ENCODE measurements at places on chromosomes 2 and 18.

DNA sequence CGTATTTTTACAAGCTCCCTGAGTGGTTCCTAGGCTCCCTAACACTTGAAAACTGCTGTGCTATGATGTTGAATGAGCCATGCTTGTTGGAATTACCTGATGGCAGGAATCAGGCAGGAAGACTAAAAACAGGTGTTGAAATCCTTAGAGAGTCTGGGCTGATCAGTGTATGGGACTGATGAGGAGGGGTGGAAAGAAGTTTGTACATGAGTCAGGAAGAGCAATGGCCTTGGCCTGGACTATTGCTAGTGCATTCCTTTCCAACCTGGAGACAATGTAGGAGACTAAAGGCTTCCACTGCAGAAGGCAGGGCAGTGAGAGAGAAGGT, 25.0 kb upstream of the TMBIM1 start:
- DNase-seq: no peak

- no peak for DNase-seq
These were observed 110.7 kb downstream of the INO80D start for GRCh38 chr2:205975082-205975949.

- no peak for DNase-seq
These were observed 8.9 kb downstream of the DIS3L2 start for GRCh38 chr2:231970461-231970860.

DNA sequence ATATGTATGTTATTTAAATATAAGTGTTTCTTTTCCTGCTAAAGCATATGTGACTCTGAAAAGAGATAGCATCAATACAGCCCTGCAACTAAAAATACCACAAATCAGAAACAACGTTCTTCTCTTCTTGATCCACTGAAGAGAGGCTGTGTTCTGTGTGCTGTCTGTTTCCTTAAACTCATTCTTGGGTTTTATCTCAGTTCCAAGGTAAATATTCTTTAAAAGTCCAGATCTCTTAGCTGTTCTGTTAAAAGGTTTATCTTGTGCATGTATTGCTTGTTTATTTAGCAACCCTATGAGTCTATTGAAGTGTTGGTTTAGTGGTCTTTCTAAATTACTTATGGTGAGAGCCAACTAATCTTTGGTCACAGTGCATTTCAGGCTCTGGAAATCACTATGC, 173.3 kb upstream of the NT5C1B start:
- DNase-seq: no peak

DNA sequence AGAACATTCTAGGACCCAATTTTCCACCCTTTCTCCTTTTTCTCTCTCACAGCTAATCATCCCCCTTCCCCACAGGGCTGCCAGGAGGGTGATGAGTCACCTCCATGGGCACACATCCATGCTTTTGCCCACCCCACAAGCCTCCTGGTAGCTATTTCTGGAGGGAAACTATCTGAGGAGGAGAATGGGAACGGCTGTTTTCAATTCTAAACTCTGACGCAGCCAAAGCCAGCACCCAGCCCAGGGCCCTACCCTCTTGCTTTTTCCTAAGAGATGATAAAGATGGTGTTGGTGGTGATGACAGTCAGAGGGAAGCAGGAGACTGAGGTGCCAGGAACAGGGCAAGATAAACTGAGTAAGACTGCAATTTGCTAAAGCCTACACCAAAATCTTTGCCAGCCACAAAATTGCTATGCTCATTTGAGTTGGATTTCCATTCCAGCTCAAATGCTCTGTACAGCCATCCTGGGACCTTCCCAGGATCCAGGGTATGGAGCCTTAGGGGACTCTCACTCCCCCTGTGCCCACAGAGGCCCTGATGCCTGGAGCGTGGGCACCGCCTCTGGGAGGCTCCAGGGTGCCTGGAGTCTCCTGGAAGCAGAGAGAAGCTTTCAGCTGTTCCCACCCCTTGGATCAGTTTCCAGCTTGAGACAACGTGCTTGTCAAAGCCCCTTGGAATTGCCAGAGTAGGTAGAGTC, 62.0 kb upstream of the FZD7 start:
- no peak for DNase-seq

DNA sequence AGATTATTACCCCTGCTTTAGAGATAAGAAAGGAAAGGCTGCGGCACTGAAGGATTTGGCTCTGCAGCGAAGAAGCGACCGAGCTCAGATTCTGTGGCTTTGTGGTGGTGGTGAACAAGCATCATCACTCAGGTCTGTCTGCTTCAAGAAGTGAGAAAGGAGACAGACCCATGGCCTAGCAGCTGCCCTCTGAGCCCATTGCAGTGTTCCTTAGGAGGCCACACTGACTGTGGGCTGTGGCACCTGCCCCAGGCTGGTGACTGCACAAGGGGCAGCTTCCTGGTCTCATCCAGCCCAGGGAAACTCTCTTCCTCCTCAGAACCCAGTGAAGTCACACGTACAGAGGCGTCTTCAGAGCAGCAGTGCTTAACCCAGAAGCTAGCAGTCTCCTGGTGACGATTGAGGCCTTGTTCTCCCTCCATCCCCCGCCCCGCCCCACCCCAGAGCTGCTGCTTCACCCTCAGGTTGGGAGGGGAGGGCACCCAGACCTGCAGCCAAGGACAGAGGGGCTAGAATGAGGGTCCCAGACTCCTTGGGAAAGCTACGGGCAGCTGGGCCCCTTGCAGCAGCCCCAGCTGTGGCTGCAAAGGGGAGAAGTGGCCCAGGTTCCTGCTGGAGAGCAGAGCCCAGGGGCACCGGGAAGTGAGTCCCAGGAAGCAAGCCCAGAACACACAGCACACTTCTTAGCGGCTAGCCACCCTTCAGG, 22.2 kb downstream of the BIN1 start:
- DNase-seq: no peak

GRCh38 chr2:145157036-145157675, 637.2 kb upstream of the ZEB2 start:
- no peak for DNase-seq

DNA sequence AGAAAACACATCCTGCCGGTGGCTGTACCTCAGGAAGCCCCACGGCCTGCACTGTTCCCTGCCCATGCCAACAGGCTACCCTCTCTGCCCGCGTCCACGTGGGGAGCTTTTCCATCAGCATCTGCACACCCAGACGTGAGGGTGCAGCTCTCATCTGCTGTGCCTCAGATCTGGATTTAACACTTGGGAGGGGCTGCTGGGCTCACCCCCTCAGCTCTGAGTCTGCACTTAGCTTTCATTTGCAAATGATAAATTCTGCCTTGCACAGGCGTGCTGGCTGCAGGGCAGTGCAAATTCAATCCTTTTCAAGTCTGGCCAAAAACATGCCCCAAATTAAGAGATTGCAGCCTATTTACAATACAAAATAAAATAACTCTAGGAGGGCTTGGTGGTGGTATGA, 245.7 kb downstream of the TWIST2 start:
- DNase-seq: no peak

DNA sequence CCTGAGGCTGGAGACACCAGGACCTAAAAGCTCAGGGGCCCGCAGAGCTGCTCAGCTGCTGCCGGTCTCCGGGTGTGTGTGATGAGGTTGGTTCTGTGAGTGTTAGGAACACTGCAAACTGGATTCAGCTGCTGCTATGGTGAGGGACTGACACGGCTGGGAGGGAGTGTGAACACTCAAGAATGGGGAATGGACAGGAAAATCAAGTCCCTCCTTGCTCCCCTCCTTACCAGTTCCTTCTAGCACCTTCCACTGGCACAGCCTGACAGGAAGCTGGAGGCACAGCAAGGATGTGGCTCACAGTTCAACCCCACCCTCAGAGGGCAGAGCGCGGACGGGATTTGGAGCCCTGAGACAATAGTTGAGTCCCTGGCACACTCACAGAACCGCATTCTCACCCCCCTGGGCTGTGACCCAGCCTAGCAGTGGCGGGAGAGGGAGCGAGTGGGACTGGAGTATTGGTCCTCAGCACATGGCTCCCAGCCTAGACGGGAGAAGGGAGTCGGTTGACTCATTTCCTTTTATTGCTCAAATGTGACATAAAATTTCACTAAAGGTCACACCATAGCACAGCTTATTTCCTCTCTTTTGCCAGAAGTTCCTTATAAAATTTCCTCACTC, 42.5 kb downstream of the LRRC30 start:
- no peak for DNase-seq

DNA sequence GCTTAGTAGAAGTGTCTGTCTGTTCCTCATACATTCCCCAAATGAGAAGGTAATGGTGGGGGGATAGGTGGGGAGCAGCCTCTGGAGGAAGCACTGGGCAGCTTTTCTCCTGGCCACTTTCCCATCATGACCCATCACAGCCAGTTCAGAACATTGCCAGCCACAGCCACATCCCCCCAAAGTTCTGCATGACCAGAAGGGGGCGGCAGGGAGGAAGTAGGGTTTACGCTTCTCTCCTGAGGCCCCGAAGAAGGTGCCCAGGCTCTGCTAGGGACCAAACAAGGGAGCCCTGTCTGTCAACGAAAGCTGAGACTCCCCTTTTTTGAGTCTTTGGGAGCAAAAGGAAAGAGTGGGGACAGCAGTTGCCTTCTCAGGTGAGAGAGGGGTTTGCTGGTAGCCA, 7.7 kb downstream of the IGFBP5 start:
- DNase-seq: no peak

DNA sequence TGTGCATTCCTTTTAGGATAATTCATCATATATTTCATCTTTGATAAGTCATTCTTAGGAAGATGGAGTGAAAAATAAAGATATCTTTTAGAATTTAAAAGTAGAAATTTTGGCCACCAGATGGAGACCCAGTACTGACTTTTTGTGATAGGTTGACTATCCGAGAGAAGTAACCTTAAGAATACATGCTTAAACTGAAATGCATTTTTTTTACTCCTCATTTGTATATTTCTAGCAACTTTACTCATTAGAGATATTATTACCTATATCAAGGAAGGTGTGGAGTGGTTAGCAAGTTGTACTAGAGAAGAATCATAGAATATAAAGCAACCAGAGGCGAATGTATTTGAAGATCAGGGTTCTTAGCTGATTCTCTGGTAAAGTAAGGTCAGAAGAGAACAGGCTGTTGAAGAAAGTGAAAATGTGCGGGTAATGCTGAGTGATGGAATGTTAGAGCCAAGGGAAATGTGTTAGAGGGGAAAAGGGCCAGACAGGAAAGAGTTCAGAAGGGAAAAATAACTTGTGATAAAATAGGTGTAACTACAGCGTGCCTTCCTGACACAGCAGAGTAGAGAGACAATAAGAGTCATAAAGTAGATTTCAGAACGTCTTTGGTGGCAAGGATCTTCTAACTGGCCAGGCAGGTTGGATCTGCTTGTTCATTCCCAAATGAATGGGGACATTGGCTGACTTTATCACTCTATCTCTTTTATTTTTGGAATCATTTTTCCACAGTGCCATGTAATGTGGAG, 52.3 kb downstream of the TDRD15 start:
- DNase-seq: no peak

DNA sequence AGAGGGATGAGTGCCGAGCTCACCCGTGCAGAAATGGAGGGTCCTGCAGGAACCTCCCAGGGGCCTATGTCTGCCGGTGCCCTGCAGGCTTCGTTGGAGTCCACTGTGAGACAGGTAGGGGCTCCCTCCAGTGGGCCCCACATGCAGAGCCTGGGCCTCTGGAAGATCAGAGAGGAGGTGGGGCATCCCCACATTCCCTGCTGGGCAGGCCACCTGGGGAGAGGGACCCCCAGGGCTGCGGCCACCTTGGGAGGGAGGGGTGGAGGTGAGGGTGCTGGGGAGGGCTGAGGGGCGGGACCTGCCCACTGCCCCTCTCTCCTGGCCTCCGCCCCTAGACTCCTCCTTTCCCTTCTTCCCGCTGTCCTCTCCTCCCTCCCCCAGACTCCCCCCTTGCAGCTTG, 38.5 kb downstream of the MTERF4 start:
- DNase-seq: no peak

GRCh38 chr2:28521663-28522062, 25.8 kb downstream of the PLB1 start:
- DNase-seq: no peak
